IPS DF 6.9 (cell line): ENCODE measurements at places on chromosomes 5 and 9.

DNA sequence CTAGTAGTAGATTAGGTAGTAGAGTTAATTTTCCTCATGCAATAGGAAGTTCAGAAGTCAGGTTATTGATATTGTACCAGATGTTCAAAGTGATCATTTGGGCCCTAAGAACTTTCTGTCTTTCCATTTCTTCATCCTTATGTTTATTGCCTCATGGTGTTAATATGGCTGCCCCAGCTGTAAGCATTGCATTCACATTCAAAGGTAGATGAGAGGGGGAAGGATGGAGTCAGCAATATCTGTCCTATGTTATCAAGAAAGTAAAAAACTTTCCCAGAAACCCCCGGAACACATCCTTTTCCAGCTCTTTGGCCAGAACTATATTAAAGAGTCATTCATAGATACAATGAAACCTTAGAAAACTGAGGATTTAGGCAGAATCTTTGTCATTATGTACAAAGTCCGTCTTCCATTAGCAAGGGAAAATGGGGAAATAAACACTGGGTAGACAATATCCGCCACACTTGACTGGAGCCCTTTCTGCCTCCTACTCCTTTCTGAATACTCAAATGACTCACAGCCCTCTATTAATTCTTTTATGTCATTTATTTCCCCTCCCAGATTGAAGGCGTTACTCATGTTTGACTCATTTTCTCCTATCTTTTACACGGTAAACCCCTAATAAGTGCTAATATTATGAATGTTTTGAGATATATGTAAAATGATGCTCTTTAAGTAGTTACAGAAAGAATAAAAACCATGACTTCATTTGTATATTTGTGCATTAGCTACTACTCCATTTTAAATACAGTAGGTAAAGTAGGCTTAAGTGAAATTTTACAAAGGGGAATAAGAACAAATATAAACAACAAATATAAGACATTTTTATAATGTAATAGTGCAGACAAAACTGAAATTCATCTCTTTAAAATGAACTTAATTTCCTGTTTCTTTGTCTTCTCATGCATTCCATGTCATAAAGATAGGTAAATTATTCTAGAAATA lies 127.6 kb downstream of the SLF1 start:
- DNase-seq, result no peak

DNA sequence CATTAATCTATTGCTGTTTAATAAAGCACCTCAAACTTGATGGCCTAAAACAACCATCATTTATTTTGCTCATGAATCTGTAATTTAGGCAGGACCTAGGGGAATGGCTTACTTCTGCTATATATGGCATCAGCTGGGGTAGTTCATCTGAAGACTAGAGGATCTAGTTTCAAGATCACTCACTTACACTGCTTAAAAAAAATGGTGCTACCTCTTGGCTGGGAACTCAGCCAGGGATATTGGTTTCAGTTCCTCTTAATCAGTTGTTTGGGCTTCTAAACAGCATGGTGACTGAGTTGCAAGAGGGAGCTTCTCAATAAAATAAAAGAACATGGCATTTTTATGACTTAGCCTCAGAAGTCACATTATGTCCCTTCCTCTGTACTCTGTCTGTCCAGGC lies 142.0 kb downstream of the FAM114A2 start:
- DNase-seq, result no peak

DNA sequence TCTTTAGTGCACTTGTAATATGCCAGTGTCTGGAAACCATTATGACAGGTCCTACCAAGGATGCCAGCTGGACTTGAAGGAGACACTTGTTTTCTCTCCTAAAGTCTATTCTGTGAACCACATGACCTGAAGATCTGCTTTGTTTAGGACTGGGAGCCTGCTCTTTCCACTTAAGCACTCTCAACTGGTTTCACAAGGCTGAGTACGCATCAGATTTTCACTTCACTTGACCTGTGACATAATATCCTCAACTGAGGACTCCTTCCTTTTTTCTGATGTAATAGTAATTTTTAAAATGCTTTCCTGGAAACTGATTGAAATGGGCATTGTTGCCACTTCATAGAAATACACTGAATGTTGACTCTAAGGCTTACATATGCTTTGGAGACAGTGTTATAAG lies 52.2 kb downstream of the PDE8B start:
- no peak for DNase-seq

- DNase-seq, result no peak
Measured at GRCh38 chr5:168464214-168464613, 22.1 kb upstream of the RARS1 start.

- DNase-seq, result no peak
Measured at GRCh38 chr9:78884611-78885150, 587.8 kb downstream of the PSAT1 start.

DNA sequence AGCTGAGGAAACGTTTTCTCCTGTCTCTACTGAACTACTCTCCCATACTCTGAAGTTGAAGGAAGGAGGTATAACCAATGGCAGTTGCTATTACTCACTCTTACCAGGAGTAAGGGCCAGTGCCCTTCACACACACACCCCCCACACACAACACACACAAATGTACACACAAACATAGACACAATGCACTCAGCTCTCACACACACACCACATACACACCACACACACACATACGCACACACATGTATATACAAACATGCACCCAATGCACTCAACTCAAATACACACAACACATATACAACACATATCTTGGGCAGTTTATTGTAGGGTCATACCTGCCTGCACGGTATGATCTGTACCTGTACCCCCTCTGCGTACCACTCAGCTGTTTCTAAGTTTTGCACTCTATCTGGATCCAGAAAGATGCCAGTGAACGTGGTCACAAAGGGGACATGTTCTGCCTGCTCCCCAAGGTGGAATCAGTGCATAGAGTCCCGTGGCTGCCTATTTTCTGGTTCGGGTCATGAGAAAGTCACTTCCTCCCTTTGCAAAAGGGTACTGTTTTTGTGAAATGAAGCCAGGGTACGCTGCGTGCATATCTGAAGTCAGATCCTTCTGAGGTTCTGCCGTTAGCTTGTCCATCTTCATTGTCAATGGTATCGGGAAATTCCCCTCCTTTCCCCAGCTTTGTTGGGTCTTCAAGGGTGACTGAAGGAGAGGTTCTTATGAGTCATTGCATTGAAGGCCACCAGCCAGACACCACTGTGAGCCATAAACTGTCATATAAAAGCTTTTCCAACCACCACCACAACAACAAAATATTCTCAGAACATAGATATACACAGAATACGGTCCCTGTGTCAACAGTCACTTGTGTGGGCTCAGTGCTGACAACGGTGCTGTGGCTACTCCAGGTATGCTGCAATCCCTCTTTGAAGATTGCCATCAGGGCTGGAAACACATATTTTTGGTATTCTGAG lies 131.9 kb downstream of the UGCG start:
- DNase-seq, result no peak

DNA sequence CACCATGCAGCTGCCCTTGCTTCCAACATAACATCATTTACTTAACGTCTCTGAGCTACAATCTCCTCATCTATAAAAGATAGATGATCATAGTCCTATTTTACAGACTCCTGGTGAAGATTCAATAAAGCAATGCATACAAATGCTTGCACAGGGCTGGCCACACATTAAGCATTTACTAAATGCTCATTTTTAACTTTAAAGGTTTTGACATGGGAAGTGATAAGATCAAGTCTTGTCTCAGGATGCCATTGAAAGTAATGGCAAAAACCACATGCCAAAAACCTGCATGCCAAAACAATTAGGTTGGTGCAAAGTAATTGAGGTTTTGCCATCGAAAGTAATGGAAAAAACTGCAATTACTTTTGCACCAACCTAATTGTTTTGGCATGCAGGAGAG lies 181.2 kb upstream of the ADRA1B start:
- no peak for DNase-seq

DNA sequence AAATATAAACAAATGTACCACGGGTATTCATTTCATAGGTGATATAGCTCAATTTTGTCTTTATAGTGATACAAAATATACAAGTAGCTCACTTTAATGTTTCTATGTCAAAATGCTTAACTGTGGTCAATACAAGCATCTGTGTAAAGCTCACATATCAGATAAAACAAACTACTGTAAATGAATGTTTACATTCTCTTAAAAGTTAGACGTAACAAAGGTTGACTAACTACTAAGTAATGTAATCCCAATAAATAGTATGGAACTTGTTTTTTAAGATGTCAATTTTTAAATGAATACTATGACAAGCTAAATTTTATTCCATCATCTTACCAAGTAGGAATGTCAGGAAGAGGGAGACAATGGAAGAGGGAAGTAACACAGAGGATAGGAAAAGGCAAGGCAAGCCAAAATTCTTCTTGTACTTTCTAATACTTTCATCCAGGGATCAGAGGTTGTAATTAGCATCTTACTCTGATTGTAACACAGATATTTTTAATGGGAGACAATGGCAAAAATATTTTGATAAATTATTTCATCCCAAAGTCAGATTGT lies 105.5 kb downstream of the STRBP start:
- DNase-seq, result no peak

GRCh38 chr9:289121-289520 lies 74.5 kb downstream of the DOCK8 start:
- no peak for DNase-seq

DNA sequence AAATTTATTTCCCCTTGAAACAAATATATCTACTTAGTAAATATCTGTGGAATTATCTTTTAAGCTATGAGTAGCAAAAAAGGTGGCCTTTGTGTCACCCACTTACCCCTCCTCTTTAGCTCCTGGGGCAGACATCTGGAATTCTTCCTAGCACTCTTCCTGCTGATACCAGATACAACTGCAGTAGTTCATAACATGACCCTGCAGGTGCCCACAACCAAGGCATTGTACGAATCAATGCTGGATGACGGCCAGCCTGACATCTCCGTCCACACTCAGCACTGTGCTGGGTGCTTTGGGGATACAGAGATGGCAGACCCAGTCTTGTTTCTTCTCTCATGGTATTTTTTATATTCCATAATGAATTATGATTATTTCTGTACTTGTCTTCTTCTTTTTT lies 152.3 kb downstream of the GOLPH3 start:
- DNase-seq, result no peak

GRCh38 chr5:4833104-4833738 lies 306.9 kb upstream of the ADAMTS16 start:
- DNase-seq, result no peak

DNA sequence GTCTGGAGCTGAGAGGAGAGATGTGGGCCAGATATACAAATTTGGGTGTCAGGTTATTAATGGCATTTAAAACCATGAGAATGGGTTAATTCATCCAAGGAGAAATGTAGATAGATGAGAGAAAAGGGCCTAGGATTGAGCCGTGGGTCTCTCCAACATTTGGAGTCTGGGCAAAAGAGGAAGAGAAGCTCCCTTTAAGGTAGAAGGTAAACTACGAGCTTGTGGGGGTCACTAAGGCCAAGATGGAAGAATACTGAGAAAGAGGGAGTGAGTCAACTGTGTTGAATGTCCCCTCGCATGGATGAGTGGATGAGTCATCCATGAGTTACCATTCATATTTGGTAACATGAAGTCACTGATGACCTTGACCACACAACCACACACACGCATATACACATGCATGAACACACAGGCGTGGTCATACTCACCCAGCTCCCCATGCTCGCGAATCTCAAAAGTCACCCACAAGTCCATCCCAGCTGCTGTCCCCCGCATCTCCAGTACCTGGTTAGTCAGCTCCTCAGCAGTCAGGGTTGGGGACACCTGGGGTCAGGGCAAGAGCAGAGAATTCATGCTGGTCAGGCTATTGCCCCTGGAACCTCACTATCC lies 6.8 kb upstream of the FCHSD1 start:
- DNase-seq, result no peak

GRCh38 chr5:134103397-134103796 lies 11.1 kb upstream of the TCF7 start:
- no peak for DNase-seq

- DNase-seq, result no peak
Measured at GRCh38 chr9:75666856-75667554, 223.5 kb upstream of the PCSK5 start.

DNA sequence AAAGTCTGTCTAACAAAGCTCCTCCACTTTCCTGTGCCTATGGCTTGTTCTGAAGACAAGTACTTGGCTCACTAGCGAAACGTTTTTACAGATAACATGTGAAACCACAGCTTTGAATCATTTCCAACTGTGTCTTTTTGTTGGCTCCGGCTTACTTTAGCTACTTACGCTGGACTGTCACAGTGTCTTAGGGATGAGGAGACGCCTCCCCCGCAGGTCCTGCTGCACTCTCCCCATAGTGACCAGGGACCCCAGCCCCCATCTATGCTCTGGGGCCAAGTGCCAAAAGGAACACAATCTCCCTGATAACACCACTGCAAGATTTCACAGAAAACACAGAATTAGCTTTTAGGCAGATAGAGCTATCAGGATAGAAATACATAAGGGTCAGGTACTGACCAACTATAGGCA lies 219.1 kb downstream of the ADAMTS6 start:
- no peak for DNase-seq

DNA sequence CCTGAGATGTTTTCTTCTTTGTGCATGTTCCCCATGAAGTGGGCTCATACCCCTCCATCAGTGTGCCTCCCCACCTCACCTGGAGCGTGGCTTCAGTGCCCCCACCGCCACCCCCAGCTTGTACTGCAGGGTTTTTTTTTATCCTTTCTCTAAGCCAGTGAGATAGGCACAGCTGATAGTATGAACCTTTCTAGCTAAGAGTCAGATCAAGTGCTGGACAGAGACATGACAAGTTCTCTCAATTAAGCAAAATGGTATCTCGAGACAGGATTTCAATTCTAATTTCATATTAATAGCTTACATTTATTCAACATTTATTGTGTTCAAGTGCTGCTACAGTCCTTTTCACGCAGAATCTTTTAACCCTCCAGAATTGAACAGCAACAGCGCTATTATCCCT lies 55.7 kb downstream of the NDFIP1 start:
- no peak for DNase-seq

DNA sequence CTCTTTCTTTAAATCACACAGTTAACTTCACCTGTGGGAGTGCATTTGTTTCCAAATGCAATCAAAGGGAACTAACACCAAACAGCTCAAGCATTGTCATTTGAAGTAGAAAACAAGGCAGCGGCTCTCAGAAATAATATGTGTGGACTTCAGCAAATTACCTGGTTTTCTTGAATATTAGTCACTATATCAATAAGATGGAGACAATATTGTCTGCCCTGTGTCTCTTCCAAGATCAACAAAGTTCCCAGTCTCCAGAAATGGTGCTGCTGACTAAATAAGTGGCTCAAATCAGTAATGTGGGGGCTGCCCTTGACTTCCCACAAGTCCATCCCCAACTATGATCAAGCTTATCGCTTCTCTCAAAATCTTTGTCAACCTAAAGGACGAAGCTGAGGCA lies 53.1 kb upstream of the CEMIP2 start:
- DNase-seq, result no peak

DNA sequence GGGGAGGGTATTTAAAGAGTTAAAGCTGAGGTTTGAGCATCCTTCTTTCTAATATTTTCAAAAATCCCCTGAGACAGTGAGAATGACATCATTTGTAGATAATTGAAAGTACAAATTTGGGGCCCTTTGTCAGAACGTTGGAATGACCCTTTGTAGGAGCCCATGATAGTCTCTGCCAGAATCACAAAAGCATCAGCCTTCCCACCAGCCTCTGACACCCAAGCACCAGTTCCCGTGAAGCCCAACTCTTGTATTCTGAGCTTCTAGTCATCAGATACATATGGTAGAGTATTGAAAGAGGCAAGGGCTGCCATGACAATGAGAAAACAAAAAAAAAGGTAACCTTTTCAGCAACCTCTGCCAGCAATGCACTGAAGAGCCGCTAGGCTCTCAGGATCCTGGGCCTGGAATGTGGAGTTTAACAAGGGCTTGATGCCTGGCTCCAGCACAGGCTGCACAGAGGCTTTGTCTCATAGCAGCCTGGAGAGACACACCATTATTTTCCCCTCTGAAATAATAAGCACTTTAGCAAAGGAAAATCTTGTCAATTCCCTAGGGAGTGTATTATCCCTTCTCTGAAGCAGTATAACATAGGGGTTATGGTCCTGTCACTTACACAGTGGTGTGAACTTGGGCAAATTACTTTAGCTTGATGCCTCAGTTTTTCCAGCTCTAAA lies 114.4 kb downstream of the ZNF608 start:
- DNase-seq, result no peak
